ENCODE measurements at places on chromosomes 11 and 22.
A peak's percentile ranks its signal among the peaks of the same experiment; 100 is the strongest.

GRCh38 chr22:29156507-29156906 is 49.2 kb upstream of the EMID1 start:
- no peak overlapping the region for H3K4me3 ChIP-seq
- no peaks in the 10 kb centered on the region for H3K36me3 ChIP-seq
- peaks cover 6% of the 10 kb centered on the region for H3K4me1 ChIP-seq
- DNase-seq, result no peak
- no peak overlapping the region for H3K27ac ChIP-seq

GRCh38 chr11:64218628-64219353 is 7.2 kb downstream of the TRPT1 start:
- no peak overlapping the region for H3K4me3 ChIP-seq
- peaks cover 74% of the 10 kb centered on the region for H3K36me3 ChIP-seq
- H3K27me3 ChIP-seq, result no peaks in the 10 kb centered on the region
- no peak overlapping the region for H3K27ac ChIP-seq
- peaks cover 2% of the 10 kb centered on the region for H3K4me1 ChIP-seq

- H3K36me3 ChIP-seq, result peaks cover 23% of the 10 kb centered on the region
- H3K27ac ChIP-seq, result no peak overlapping the region
- H3K4me3 ChIP-seq, result no peak overlapping the region
- no peak for DNase-seq
- H3K4me1 ChIP-seq, result no peaks in the 10 kb centered on the region
These were observed 27.9 kb downstream of the SLC25A17 start for GRCh38 chr22:40791241-40791640.

GRCh38 chr22:44031158-44031952 is 7.3 kb downstream of the PARVB start:
- peaks cover 45% of the 10 kb centered on the region for H3K4me1 ChIP-seq
- peaks cover 8% of the 10 kb centered on the region for H3K27me3 ChIP-seq
- DNase-seq, result no peak
- peak overlapping the region; percentile 22 for H3K4me3 ChIP-seq
- no peak overlapping the region for H3K27ac ChIP-seq
- H3K36me3 ChIP-seq, result no peaks in the 10 kb centered on the region

DNA sequence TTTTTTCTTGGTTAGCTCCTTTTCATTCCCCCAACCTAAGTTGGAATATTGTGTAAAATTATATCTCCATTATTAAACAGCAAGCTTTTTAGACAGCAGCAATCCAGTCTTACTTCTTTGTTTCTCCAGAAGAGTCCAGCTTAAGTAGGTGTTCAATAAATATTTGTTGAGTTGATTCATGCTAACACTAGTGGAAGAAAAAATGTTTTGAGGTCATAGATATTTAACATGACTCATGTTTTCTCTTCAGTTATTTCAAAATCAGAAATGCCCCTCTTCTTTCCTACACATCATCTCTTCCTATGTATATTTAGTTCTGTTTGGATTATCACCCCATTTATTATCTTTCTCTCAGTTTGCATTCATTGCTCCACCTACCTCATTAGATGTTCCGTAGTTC is 20.3 kb downstream of the CCDC83 start:
- no peaks in the 10 kb centered on the region for H3K36me3 ChIP-seq
- no peak overlapping the region for H3K4me3 ChIP-seq
- no peak overlapping the region for H3K27ac ChIP-seq
- no peak for DNase-seq
- H3K27me3 ChIP-seq, result no peaks in the 10 kb centered on the region

DNA sequence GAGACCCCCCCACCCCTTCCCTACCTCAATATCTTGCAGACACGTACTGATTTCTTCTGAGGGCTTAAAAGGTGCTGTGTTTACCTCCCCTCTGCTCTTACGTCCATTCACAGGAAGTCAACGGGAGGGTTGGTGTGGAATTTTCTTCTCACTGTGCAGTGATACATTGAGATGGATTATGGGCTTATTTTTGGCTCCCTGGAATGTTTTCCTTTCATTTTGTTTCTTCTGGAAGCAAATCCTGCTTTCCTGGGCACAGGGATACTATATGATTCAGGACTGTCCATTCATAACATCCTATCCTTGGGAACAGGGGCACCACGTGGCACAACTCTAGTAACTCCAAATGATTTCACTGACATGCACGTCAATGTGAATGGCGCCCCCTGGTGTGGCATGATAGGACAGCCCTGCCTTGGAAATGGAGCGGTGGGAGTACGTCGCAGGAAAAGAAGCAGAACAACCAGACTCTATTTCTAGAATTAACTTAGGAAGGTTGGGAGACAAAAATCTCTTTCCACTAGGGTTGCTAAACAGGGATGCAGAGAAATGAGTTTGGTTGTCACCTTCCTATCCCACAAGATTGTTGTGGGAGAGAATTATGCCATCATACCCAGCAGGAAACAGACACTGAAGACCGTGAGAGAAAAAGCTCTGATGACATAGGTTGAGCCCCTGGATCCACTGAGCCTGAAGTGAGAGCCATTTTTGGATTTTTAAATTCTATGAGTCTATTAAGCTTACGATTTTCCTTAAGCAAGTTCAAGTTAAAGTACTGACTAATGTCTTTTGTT is 146.5 kb upstream of the RAG2 start:
- DNase-seq, result peak; percentile 38
- H3K27me3 ChIP-seq, result peaks cover 3% of the 10 kb centered on the region
- H3K4me1 ChIP-seq, result no peaks in the 10 kb centered on the region

DNA sequence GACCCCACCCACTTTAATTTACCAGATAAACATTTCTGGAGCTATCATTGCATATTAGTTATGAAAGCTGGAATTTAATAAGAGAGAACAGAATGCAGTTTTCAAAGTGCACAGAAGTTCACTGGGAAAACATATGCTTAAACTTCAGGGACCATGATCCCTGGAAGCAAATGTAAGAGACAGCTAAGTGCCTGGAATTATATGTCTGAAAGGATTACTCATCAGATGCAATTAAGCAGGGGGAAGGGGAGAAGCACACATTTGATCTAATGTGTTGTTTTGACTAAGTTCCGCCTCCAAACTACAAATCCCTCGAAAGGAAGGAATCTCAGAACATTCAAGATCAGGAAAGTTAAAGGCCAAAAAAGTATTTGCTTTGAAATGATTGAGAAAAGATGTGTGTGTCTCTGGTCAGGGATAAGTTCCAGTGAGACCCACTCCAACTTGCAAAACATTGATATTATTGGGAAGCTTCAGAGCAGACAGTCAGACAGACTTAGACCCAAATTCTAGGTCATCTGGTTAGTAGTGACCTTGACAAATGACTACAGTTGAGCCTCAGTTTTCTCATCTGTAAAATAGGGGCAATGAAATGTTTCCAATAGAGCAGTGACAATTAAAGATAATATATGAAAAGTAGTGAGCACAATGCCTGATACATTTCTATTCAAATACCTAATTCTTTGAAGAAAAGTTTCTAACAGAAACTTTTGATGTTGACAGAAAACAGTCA is 147.6 kb downstream of the ME3 start:
- no peak overlapping the region for H3K4me3 ChIP-seq
- H3K36me3 ChIP-seq, result no peaks in the 10 kb centered on the region
- no peak overlapping the region for H3K27ac ChIP-seq
- H3K27me3 ChIP-seq, result no peaks in the 10 kb centered on the region

- DNase-seq, result no peak
- H3K4me1 ChIP-seq, result no peaks in the 10 kb centered on the region
- no peak overlapping the region for H3K4me3 ChIP-seq
- no peaks in the 10 kb centered on the region for H3K36me3 ChIP-seq
- H3K27ac ChIP-seq, result no peak overlapping the region
These were observed 100.3 kb downstream of the PDE2A start for GRCh38 chr11:72573855-72574445.

- H3K27me3 ChIP-seq, result no peaks in the 10 kb centered on the region
- H3K36me3 ChIP-seq, result no peaks in the 10 kb centered on the region
- H3K4me1 ChIP-seq, result no peaks in the 10 kb centered on the region
- no peak for DNase-seq
- H3K4me3 ChIP-seq, result no peak overlapping the region
These were observed 519.6 kb downstream of the NTM start for GRCh38 chr11:131889760-131890581.

DNA sequence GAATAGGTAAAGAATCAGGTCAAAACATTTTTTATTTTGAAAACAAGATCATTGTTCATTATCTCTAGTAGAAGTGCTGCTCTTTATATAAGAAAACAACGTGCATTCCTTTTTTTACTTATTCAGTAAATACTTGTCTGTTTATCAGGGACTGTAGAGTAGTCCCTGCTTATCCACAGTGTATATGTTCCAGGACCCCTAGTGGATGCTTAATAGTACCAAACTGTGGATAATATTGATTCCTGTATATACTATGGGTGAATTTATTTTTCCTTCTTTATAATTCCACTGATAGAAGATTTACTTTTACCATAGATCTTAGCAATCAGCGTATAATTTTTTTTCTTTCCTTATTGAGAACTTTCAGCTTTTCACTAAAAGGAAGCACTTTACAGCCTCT is 32.6 kb downstream of the CEP295 start:
- H3K36me3 ChIP-seq, result peaks cover 70% of the 10 kb centered on the region
- H3K4me1 ChIP-seq, result no peaks in the 10 kb centered on the region

- H3K36me3 ChIP-seq, result no peaks in the 10 kb centered on the region
- H3K27me3 ChIP-seq, result no peaks in the 10 kb centered on the region
- DNase-seq, result no peak
- H3K4me3 ChIP-seq, result no peak overlapping the region
These were observed 53.2 kb downstream of the SPON1 start for GRCh38 chr11:14015711-14016110.

- no peak overlapping the region for H3K27ac ChIP-seq
- H3K27me3 ChIP-seq, result no peaks in the 10 kb centered on the region
- H3K36me3 ChIP-seq, result peaks cover 25% of the 10 kb centered on the region
- peaks cover 71% of the 10 kb centered on the region for H3K4me1 ChIP-seq
- no peak for DNase-seq
These were observed 3.2 kb downstream of the NDUFS8 start for GRCh38 chr11:68033708-68034045.

DNA sequence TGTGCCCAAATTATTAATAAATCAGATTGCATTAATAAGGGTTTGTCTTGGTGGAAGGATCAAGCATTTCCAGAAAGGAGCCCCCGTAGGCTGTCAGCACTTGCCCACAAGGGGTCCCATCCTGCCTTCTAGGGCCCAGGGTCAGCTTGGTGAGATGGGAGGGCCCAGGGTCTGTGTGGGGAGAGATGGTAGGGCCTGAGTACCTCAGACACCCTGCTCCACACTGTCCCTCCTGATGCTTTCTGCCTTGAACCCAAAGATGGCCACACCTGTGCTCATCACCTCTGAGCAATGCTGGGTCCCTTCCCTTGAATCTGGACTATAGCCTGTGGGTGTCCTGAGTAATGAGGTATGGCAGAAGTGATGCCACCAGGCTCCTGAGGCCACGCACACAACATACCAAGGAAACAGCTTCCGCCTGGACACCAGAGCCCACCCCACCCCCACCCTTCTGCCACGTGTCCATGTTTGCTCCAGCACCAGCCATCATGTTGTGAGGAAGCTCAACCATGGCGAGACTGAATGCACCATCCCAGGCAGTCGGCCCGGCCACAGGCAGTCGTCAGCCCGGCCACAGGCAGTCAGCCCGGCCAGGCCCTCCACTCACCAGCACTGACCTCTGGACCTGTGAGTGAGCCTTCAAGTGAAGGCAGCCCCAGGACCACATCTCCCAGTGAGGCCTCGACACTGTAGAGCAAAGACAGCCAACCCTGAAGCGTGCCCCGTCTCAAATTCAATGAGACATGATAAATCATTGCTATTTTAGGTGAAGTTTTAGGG is 6.8 kb downstream of the BET1L start:
- peaks cover 39% of the 10 kb centered on the region for H3K4me1 ChIP-seq
- peaks cover 29% of the 10 kb centered on the region for H3K36me3 ChIP-seq
- no peak overlapping the region for H3K4me3 ChIP-seq
- H3K27me3 ChIP-seq, result no peaks in the 10 kb centered on the region
- DNase-seq, result no peak
- H3K27ac ChIP-seq, result no peak overlapping the region

GRCh38 chr11:78533399-78533798 is 41.3 kb downstream of the NARS2 start:
- no peaks in the 10 kb centered on the region for H3K4me1 ChIP-seq
- H3K36me3 ChIP-seq, result peaks cover 14% of the 10 kb centered on the region
- no peaks in the 10 kb centered on the region for H3K27me3 ChIP-seq
- no peak overlapping the region for H3K4me3 ChIP-seq
- no peak overlapping the region for H3K27ac ChIP-seq

DNA sequence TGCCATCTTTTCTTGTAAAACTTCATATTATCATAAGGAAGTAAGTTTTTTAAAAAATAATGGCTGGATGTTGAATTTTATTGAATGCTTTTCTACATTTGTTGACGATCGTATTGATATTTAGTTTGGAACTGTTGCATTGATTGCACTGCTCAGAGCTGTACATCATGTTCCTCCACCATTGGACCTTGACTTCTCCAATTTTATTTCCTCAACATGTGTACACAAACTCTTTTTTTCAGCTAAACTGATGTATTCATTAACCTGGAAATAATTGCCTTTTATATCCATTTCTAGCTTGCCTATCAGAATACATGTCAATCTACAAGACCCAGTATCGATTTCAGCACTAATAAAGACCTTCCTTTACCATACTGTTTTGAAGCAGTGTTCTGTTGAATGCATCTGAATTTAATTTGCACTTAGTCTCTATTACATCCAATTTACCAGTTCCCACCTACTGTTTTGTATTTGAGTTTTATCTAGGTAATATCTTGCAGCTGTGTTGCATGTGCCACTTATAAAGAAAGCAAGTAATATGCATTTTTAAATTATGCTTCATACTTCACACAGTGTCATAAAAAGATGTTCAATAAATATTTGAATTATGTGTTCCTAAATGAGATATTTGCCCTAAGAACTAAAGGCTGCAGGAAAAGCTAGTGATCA is 5.5 kb downstream of the CEP57 start:
- DNase-seq, result no peak
- no peak overlapping the region for H3K27ac ChIP-seq
- H3K4me3 ChIP-seq, result no peak overlapping the region
- H3K27me3 ChIP-seq, result no peaks in the 10 kb centered on the region

DNA sequence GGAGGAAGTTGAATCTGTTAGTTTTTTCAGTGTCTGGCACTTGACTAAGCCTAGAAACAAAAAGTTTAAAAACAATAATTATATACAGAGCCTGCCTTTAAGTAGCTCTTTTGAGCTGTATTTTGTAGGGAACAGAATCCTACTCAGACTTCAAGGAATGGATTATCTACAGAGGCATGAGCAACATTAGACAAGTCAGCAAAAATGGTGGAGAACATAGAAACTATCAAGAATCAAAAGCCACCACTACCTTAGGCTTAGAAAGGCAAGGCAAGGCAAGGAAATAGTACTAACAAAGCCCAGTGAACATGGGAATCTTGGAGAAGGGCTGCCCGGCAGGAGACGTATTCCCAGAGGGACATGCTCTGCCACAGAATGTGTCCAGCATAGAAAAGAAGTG is 353.6 kb upstream of the FAT3 start:
- H3K4me3 ChIP-seq, result no peak overlapping the region
- DNase-seq, result no peak
- no peaks in the 10 kb centered on the region for H3K4me1 ChIP-seq
- no peaks in the 10 kb centered on the region for H3K27me3 ChIP-seq
- H3K36me3 ChIP-seq, result no peaks in the 10 kb centered on the region

Measured in CD4-positive, alpha-beta T cell (primary cell).